Renal pelvis (tissue), 12 donors: ENCODE measurements at places on chromosomes 12 and 14. TPM values are rescaled to one million over a fixed set of nuclear protein-coding genes. Genes with fewer than 3 reads are reported as not detected.

ANKS1B gene
- polyA plus RNA-seq, result 4.8 TPM

KRT73 gene
- not detected for polyA plus RNA-seq

HOXC4 gene
- polyA plus RNA-seq, result 62.9 TPM

TGFB3 gene
- polyA plus RNA-seq, result 11.4 TPM

PELI2 gene
- 26.0 TPM for polyA plus RNA-seq

TSPAN11 gene
- polyA plus RNA-seq, result 5.9 TPM

ADAM21 gene
- 1.1 TPM for polyA plus RNA-seq

MYH6 gene
- 0.07 TPM for polyA plus RNA-seq

ADGRD1 gene
- polyA plus RNA-seq, result 12.8 TPM

GPR84 gene
- polyA plus RNA-seq, result 0.24 TPM

CD4 gene
- polyA plus RNA-seq, result 32.1 TPM

PTHLH gene
- 1.4 TPM for polyA plus RNA-seq

TMEM63C gene
- polyA plus RNA-seq, result 2.4 TPM

LAG3 gene
- polyA plus RNA-seq, result 2.0 TPM

KERA gene
- not detected for polyA plus RNA-seq

CABP1 gene
- 6.6 TPM for polyA plus RNA-seq

A2ML1 gene
- polyA plus RNA-seq, result 0.71 TPM

MIPOL1 gene
- polyA plus RNA-seq, result 10.9 TPM

TDRD9 gene
- 1.5 TPM for polyA plus RNA-seq

TMEM52B gene
- 121 TPM for polyA plus RNA-seq

BCL11B gene
- polyA plus RNA-seq, result 2.4 TPM

C12orf56 gene
- polyA plus RNA-seq, result 1.0 TPM

BHLHE41 gene
- polyA plus RNA-seq, result 3.1 TPM

NFATC4 gene
- polyA plus RNA-seq, result 84.6 TPM

LLPH gene
- 32.5 TPM for polyA plus RNA-seq

SMIM41 gene
- 0.73 TPM for polyA plus RNA-seq

STON2 gene
- polyA plus RNA-seq, result 54.3 TPM

MFAP5 gene
- 1.0 TPM for polyA plus RNA-seq

ACOT4 gene
- polyA plus RNA-seq, result 4.2 TPM

TAS2R46 gene
- not detected for polyA plus RNA-seq

KCNC2 gene
- polyA plus RNA-seq, result 0.56 TPM
